Left ventricle myocardium inferior (tissue), 1 donor: ENCODE measurements at places on chromosomes 4 and X. TPM values are rescaled to one million over a fixed set of nuclear protein-coding genes. Genes with fewer than 3 reads are reported as not detected.

DNA sequence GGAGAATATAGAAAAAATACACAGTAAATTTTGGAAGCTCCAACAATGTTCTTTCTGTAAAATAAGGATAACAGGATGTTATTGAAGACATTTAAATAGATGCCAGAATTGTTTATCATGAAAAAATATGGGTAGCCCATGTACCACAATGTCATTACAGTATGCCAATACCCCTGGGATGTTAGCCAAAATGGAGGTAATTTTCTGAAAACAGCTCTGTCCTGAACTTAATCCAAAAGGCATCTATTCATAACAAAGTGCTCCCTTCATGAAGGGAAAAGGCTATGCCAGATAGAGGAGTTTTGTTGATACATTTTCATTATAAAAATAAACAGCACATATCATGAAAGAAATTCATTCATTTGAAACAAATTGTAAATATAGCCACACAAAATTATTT is 1902.6 kb upstream of the AGA start:
- DNase-seq, result no peak

SLC6A14 gene
- total RNA-seq, result not detected

PTCHD1 gene
- 0.22 TPM for total RNA-seq

DNA sequence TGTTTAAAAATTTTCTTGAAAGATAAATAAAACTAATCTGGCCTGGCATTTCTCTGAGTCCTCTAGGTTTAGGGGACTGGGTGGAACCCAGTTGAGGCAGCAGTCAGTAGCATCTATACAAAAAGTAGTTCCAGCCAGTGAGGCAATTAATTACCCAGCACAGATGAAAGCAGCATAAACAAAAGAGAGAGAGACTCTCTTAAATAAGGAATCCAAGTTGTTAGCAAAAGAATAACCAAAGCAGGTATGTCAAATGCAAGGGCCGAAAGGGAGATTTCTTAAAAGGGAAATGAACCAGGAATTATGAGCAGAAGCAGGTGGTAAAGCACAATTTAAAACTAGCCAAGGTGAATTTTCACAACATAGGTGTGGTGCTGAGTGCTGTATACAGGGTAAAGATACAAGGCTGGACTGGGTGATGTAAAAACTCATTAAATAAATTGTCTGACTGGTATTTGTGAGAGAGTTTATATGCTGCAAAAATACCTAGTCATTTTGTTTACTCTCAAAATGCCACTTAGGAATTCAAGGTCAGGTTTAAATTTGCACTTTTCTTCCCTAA is 94.6 kb upstream of the GALNT7 start:
- DNase-seq, result no peak

DNA sequence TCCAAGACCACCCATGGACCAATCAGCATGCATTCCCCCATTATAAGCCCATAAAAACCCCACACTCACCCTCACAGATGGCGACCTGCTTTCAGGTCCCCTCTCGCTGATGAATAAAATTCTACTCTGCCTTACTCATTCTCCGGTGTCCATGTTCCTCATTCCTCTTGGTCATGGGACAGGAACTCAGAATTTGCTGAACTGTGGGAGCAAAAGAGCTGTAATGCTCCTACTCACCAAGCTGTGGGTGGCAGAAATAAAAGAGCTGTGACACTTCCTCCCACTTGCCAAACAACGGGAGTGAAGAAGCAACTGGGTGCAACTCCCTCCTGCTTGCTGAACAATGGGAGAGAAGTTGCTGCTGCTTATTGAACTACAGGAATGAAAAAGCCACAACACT is 168.5 kb upstream of the PCDH18 start:
- DNase-seq, result no peak

- no peak for DNase-seq
Measured at GRCh38 chrX:154815274-154815818, 10.1 kb upstream of the MPP1 start.

- no peak for DNase-seq
Measured at GRCh38 chr4:93791570-93792195, 36.9 kb upstream of the ATOH1 start.

DNA sequence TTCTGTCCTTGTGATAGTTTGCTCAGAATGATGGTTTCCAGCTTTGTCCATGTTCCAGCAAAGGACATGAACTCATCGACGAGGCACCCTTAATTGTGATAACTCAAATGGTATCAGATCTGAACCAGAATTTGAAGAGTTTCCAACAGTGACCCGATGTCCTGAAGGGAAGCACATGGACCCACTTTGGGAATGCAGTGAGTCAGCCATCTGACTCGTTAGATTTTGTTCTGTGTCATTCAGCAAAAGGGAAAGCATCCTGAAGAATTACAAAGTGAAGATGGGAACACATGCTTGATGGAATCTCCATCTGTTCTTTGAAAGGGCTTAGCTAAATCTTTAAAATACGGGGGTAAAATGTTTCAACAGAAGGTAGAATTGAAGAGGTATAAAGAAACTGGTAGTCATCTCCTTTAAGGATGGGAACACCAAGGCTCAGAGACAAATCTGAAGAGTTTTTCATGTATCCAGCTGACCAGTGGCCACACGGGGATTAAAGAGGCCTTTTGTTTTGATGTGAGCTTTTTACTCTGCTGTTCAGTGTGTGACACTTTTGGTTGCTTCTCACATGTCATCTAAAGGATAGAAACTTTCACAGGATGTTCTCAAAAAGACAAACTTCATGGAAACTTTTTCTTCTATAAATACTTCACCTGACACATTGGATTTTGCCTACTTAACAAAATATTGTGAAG is 393.8 kb downstream of the INPP4B start:
- no peak for DNase-seq

DNA sequence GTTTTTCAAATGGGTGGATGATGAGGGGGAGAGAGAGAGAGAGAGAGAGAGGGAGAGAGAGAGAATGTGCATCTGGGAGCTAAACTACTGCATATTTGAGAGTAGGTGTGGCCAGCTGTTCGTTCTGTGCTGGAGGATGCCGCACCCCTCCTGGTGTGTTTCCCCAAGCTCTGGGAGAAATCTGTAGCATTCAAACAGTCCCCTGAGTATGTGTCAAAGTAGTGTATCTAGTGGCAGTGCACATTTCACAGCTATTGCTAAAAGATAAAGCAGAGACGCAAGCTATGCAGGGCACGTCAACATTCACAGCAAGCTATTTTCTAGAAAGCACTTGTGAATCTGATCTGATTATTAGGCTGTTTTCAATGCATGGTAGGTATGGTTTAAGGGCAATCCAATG is 83.5 kb upstream of the LIMCH1 start:
- no peak for DNase-seq

GRCh38 chr4:67575232-67576058 is 16.9 kb downstream of the STAP1 start:
- DNase-seq, result no peak

DNA sequence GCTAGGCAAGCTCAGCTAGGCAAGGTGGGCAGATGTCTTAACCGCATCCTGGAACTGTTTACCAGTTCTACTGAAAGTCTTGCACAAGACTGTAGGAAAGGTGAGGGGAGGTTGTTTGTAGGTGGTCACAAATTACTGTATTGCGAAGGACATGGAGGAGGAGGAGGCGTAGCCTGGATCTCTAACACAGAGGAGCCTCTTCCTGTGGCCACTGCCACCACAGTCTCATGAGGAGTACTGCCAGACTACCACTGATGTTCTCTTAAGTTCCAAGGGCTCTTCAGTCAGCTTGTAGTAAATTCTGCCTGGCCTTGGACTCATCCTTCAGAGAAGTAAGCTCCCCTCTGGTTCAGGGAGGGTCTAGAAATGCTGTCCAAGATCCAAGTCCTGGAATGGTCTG is 258.6 kb downstream of the FAT4 start:
- DNase-seq, result no peak

IL21 gene
- total RNA-seq, result not detected

FAM47A gene
- total RNA-seq, result not detected
